ENCODE measurements at places on chromosomes 13 and 19.

DNA sequence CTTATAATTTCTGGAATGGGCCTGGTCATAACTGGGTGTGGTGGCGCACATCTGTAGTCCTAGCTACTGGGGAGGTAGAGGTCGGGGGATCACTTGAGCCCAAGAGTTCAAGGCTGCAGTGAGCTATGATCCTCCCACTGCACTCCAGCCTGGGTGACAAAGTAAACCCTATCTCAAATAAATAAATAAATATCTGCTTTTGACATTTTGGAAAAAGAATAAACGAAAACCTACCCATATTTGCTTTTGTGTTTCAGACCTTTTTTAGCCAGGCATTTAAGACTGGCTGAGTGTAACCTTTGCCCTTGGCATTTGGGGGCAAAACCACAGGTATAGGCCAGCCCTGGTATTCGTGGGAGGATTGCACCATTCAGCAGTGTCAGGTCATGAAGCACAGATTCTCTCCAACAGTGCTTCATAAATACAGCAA lies 14.8 kb upstream of the RCBTB2 start:
- DNase-seq = no peak

DNA sequence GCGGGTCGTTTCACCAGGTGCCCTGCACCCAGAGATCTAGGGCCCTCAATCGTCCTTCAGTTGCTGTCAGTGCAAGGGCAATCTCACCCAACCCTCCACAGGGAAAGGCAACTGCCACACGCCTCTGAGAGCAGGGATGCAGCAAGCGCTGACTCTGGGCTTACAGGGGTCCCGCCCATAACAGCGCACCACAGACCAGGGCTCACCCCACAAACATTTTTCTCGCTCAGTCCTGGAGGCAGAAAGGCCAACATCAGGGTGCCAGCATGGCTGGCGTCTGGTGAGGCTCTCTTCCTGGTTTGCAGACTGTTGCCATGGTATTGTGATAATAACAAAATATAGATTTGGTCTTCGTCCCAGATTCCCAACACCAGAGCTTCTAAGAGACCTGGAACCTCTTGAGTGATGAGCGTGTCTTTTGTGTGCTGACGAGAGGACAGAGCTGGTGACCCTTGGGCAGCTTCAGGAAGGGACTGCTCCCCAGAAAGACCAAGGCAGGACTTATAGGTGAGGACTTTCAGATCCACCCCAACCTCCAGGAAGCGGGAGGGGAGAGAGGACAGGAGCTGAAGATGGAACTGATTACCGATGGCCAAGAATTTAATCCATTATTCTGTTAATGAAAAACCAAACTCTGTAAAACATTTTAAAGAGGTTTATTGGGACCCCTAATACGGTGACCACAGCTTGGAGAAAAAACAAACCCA lies 51.3 kb downstream of the C13orf46 start:
- peak; percentile 38 for DNase-seq

GRCh38 chr19:38509027-38509426 lies 75.5 kb downstream of the RYR1 start:
- DNase-seq = no peak

DNA sequence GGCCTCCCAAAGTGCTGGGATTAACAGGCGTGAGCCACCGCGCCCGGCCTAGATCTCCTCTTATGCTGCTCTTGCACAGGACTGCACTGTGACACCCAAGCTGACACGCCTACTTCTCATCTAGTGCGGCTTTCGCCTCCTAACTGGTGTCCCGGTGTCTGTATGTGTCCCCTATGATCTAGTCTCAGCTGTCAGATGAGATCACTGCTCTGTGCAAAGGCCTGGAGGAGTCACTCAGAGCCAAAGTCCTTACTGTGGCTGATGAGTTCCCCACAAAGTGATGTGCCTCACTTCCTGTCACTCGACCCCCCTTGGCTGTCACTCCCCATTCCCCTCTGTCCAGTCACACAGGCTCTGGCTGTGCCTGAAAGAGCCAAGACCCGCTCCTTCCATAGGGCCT lies 2.5 kb downstream of the ZNF556 start:
- DNase-seq = no peak

DNA sequence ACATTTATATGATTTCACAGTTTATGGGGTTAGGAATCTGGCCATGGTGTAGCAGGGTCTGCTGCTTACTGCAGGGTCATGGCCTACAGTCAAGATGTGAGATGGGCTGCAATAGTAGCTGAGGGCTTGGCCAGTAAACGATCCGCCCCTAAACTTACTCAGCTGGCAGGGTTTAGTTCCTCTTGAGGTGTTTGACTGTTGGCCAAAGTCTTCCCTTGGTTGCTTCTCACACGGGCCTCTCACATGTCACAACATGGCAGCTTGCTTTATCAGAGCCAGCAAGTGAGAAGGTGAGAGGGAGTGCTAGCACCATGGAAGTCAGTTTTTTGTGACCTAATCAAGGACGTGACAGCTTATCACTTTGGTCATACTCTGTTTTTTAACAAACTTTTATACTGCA lies 77.1 kb downstream of the DNAJC3 start:
- no peak for DNase-seq

DNA sequence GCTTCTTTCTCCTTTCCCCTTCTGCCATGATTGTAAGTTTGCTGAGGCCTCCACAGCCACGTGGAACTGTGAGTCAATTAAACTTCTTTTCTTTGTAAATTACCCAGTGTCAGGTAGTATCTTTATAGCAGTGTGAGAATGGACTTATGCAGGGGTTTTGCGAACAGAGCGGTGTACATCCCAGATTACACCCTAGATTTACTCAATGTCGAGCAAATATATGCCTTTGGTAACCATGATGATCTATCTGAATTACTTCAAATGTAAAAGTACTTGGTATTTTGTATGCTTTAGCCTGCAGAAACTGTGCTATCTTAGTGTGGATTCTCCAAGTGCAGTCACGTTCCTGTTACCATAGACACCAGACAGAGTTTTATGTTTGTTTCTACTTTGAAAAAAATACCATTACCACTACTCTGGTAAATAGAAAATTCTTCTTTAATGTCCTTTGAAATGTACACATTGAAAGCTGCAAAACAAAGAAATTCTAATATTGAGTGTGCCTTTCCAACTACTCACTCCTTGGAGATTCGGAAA lies 510.4 kb upstream of the ARGLU1 start:
- no peak for DNase-seq

DNA sequence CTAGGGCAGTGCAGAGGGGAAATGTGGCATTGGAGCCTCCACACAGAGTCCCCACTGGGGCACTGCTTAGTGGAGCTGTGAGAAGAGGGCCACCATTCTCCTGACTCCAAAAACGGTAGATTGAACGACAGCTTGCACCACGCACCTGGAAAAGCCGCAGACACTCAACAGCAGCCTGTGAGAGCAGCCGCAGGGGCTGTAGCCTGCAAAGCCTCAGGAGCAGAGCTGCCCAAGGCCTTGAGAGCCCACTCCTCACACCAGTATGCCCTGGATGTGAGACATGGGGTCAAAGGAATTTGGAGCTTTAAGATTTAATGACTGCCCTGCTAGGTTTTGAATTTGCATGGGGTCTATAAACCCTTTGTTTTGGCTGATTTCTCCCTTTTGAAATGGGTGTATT lies 31.7 kb downstream of the NEK5 start:
- DNase-seq = no peak

DNA sequence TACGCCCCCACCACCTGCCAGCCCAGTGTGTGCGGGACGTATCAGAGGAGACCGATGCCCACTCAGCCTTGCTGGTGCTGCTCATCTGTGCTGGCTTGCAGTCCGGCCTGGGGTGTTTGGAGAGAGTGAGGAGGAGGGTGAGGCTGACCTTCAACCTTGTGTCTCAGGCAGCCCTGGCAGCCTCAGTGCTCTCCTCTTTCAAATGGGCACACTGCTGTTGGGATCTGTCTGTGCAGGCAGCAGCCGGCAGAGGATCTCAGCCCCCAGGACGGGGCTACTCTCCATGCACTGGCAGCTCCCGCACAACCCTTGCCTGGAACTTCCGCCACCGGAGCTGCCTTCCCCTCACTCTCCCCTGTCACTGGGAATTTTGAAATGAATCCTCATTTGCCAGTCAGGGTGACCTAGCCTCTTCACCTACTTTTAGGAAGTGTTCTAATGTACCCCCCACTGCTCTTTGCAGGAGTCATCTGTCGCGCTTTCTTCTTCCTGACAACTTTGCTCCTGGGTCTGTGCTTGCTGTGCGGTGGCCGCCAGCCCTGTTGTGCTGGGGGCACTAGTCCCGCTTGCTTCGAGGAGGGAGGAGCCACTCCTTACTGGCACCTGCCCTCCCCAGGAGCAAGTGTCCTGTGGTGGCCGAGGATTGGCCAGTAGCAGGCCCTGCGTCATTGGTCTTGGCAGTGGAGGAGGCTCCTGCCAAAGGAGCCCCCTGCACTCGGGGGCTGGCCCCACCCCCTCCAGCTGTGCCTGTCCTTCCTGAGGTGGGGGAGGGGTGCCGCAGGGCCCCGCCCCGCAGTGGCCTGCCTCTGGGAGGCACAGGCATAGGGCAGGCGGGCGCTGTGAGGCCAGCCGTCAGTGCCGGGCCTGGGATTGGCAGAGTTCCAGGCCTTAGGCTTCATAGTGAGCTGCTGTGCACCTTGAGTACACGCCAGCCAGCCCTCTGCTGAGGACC lies 53.4 kb downstream of the TSSK6 start:
- DNase-seq = no peak

GRCh38 chr19:18846862-18847548 lies 15.2 kb downstream of the UPF1 start:
- peak; percentile 85 for DNase-seq

GRCh38 chr13:36879218-36879938 lies 40.7 kb downstream of the SMAD9 start:
- no peak for DNase-seq

GRCh38 chr19:10928563-10929401 lies at the start of the genes TIMM29 and YIPF2:
Gene TIMM29 (plus strand): TSS chr19:10928811. CDS start chr19:10928823, 12 bp downstream.
Gene YIPF2 (minus strand): TSS chr19:10928639. CDS start chr19:10928410, 229 bp downstream.
- DNase-seq = peak; percentile 95

DNA sequence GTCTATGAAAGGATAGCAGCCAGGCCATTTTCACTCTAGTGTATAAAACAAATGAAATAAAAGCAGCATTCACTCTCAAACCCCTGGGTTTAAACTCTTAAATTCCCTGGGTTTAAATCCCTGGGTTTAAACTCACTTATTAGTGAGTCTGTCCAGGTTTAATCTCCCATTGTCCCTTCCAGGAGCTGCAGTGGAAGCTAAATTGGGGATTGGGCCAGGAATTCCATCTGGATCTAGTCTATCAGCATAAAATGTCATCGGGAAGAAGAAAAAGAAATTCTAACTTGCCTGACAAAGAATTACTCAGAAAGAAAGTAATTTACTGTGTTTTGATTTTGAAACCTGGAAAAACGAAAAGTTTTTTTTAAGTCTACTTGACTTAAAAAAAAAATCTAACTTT lies 54.8 kb downstream of the FRY start:
- no peak for DNase-seq

GRCh38 chr19:54473071-54473891 lies at the start of gene CDC42EP5:
Gene CDC42EP5 (minus strand): TSS chr19:54473296. CDS start chr19:54465547, 7,749 bp downstream.
- DNase-seq = no peak

DNA sequence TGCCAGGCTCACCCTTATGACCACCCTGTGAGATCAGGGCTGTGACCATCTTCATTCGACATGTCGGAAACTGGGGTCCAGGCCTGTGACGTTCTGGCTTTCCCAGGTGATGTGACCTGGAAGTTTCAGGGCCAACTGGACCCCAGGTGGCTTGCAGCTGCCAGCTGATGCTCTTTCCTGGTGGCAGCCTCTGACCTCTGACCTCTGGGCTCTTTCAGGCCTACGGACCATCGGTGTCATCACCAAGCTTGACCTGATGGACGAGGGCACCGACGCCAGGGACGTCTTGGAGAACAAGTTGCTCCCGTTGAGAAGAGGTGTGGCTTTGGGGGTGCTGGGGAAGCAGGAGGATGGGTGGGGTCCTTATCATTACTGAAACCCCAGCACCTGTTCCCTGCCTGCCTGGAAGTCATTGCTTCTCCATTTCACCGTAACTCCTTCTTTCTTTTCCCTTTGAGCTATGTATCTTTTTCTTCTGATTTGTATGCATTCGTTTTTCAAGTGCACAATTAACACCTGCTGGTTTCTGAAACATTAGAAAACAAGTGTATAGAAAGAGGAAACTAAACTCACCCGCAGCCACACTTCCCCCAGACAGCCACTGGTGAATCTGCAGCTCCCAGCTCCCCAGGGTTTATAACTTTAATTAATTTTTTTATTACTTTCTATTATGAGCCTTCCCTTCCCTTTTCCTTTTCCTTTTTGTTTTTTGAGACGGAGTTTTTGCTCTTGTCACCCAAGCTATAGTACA lies 58.9 kb downstream of the TMED1 start:
- DNase-seq = no peak

DNA sequence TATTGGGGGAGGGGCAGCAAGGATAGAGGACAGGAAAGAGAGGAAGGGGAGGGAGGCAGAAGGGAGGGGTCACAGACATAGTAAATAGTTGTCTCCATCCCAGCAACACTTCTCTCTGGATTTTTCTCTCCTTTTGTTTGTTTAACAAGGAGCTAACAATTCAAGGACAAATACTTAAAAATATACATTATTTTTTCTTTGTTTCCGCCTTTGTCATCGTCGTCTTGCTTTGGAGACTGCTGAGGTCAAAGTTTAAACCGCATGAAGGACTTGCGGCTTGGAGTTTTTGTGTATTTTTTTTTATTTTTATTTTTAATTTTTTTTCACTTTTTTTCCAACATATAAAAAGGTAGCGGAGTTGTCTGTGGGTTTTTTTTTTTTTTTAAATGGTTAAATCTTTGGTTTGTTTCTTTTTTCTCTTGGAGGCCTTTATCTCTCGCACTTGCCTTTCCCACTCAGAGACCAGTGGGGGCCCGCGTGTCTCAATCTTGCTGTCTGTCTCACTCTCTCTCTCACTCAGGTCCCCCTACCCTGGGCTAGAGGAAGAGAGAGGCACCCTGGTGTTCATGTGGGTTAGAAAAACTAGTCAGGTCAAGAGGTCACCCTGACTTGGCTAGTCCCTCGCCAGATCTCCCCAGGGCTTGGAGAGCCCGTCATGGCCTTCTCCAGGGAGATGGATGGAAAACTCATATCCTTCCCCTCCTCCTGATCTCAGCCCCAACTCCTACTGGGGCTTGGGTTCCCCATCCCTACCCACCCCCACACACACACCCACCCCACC lies 11.0 kb downstream of the ZNF574 start:
- no peak for DNase-seq

DNA sequence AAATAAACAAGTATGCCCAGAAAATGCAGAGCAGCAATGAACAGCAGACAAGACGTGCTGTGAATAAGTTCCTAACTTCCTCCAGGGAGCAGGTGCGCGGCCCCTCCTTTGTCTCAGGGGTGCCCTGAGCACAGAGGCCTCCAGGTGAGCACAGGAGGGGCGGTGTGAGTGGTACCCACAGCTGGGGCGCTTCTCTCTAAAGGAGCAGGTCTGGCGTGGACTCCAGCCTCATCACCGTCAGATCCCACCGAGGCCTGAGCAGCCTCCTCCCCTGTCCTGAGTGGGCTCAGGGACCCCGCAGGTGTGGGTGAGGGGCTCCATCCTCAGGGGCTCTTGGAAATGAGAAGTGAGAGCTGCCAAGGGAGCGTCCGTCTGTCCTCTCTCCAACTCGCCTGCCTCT lies 3.2 kb downstream of the LILRA5 start:
- peak; percentile 44 for DNase-seq
